ENCODE measurements at places on chromosomes 16 and 17.
A peak's percentile ranks its signal among the peaks of the same experiment; 100 is the strongest.

GRCh38 chr17:4425398-4425797, 8.3 kb upstream of the SPNS3 start:
- DNase-seq: no peak

DNA sequence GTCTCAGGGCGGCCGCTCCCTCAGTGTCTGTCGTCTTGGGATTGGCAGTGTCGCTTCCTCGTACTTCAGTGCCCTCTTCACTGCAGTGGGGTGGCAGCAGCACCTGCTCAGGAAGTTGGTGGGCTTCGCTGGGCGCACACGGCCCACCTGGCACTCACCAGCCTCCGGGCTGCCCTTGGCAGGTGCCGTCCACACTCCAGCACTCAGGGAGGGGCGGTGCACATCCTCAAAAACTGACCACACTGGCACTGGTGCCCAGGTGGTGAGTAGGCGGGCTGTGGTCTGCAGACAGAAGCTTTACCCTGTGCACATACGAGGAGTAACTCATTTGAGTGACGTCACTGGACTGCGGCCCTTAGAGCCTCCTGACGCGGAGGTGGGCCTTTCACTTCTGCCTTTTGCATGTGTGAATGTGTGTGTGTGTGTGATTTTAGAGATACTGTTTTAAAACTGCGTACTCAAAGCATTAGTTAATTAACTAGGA, 94.6 kb downstream of the BANP start:
- no peak for DNase-seq

GRCh38 chr17:7712111-7712771, 5.3 kb upstream of the DNAH2 start:
- DNase-seq: peak; percentile 74

GRCh38 chr16:88466175-88466862, 13.2 kb downstream of the ZFPM1 start:
- no peak for DNase-seq

GRCh38 chr17:45784293-45784740, at the start of gene CRHR1:
Gene CRHR1 (plus strand): TSS chr17:45784320. CDS start chr17:45784545, 225 bp downstream.
- DNase-seq: peak; percentile 72

GRCh38 chr16:5837007-5837670, 739.5 kb upstream of the EEF2KMT start:
- DNase-seq: no peak

- DNase-seq: no peak
Observed at GRCh38 chr17:44988044-44988942, 20.2 kb upstream of the C1QL1 start.

DNA sequence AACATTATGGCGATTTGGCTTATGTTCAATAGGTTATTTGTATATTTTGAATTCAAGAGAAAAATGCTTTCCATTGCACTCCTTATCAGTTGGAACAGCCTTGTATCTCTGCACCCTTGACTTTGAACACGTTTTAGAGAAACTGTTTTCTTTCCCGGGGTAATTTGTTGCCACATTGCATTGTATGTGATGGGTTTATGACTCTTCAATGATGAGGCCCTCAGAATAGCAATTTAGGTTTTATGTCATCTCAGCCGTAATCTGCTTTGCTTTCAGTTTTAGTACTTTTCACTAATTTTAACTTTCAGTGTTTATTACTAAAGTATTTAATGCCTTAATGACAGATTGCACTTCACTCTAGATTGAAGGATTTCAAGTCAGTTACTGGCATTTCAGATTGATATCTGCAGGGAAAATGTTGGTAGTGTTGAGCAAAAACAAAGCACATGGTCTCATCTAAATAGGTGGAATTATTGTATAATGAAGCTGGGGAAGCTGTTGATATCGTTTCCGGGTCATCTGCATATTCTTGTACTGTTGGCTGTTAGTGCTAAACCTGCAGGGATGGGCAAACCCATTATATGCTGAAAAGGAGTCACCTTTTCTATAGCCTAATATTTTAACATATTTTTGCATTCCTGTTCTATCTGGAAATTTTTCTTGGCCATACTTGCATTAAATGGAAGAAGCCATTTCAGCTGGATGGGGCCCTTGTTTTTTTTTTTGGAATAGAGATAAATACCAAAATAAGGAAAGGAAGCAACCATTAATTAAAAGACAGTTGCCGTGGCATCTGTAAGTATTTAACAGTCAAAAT, 2.0 kb downstream of the LUC7L3 start:
- DNase-seq: no peak

DNA sequence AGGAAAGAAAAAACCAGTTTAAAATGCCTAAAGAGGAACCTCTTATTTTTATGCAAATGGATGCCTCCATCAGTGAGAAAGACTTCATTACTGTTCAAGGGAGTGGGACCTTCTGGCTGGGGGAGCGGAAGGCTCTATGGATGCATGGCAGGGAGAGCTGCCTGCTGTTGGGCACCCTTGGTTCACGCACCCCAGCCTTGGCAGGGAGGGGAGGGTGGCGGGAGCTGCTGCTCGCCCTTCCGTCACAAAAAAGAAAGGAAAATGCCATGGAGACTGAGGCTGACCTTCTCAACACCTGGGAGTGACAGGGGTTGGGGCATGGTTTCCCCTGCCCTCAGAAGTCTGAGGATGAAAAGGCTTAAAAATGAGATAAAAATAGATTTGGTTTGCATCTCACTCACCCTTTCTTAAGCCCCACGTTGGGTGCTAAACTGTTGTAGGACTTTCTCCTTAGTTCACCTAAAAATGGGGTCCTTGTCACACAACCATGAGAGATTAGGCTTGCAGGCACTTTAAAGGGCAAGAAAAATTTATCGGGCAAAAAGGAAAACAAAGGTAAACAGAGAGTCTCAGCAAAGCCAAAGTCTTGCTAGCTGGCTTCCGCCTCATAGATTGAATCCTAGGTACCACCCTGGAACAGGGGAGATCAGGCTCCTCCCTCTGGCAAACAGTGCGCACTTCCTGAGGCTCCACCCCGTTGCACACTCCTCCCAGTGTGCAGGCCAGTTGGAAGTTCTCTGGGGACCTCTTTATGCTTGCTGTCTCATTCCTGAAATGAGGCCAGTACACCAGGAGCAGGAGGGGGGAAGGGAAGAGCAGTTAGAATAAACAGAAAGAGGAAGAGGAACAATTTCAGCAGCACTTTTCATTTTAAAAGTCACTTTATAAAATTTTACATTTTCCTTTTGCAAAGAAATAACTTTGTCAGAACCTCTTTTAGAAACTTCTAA, 31.6 kb downstream of the PHKB start:
- no peak for DNase-seq

GRCh38 chr17:16872351-16873173, 99.4 kb downstream of the TNFRSF13B start:
- peak; percentile 71 for DNase-seq

- peak; percentile 97 for DNase-seq
Observed at GRCh38 chr17:41428591-41429291, 4.4 kb upstream of the KRT37 start.
